ENCODE measurements at places on chromosomes 1 and 21.

- no peak for DNase-seq
These were observed 9.0 kb downstream of the CTSK start for GRCh38 chr1:150799089-150799488.

DNA sequence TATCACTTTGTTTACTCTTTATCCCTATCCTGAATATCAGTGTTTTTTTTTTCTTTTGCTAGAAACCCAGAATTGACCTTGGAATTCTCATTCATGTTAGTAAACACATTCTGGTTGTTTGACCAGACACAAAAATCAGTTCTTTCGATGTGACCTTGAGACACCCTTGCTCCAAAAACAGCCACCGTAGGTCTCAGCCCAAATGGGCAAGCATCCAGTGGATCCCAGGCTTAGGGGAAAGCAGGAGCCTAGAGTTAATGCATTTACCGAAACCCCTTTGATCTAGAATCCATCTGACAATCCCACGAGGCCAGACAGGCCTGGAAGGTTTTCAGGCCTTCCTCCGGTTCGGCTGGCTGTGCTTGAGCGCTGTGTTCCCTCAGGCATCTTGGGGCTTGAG is 47.6 kb downstream of the IRF2BP2 start:
- no peak for DNase-seq

DNA sequence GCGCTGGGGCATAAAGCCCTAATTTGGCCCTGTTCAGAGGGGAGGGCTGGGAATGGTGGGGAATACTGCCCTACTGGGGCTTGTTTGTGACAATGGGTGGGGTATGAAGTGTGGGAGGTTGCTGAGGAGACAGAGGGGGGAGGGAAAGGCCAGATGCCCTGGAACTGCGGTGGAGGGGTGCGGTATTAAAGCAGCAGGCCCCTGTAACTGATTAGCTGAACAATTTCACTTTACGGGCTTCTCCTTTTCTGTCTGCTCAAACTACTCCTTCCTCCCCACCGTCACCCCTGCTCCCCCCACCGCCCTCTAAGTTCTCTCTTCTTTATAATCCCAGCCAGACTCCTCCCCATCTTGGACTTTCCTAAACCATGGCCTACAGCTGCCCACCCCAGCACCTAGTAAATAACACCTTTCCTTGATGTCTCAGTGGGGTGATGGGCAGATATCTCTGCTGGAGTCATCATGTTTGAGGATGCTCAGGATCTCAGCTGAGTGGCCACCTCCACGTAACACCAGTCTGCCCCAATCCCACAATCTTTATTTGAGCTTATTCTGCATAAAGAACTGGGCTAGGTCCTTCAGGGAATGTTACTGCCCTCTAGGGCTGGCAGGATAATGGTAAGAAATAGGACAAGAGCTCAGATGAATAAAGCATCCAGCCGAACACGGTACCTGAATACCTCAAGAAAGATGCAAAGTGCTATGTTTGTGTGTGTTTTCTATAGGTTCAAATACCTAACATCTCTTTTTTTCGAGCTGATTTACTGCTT is 33.5 kb downstream of the XCL1 start:
- no peak for DNase-seq

- DNase-seq, result no peak
These were observed 16.9 kb downstream of the PCNX2 start for GRCh38 chr1:233278631-233279030.

DNA sequence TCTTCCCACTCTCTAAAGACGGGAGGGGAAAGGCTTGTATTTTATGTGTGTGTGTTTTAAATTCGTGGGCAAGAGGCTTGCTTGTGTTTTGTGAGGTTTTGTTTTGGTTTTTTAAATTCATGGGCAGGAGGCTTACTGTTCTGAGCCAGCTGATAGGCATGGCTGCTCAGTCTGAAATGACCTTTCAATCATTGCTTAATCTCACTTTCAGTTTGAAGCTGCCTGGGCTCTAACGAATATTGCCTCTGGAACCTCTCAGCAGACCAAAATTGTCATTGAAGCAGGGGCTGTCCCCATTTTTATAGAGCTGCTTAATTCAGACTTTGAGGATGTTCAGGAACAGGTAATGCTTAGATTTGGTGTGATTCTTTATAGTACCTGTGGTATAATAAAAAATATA is 20.3 kb upstream of the TXLNA start:
- no peak for DNase-seq

DNA sequence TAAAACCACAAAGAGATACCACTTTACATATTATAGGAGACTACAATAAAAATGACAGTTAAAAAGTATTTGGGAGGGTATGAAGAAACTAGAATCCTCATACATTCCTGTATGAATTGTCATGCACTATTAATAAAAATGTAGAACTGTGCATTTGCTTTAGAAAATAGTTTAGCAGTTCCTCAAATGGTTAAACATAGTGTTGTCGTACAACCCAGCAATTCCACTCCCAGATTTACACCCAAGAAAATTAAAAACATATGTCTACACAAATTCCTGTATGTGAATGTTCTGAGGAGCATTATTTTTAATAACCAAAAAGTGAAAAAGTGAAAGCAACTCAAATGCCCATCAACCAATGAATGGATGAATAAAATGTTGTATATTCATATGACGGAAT is 23.1 kb upstream of the PDE4B start:
- no peak for DNase-seq

GRCh38 chr1:95002540-95003432 is 70.0 kb downstream of the ALG14 start:
- peak; percentile 49 for DNase-seq

DNA sequence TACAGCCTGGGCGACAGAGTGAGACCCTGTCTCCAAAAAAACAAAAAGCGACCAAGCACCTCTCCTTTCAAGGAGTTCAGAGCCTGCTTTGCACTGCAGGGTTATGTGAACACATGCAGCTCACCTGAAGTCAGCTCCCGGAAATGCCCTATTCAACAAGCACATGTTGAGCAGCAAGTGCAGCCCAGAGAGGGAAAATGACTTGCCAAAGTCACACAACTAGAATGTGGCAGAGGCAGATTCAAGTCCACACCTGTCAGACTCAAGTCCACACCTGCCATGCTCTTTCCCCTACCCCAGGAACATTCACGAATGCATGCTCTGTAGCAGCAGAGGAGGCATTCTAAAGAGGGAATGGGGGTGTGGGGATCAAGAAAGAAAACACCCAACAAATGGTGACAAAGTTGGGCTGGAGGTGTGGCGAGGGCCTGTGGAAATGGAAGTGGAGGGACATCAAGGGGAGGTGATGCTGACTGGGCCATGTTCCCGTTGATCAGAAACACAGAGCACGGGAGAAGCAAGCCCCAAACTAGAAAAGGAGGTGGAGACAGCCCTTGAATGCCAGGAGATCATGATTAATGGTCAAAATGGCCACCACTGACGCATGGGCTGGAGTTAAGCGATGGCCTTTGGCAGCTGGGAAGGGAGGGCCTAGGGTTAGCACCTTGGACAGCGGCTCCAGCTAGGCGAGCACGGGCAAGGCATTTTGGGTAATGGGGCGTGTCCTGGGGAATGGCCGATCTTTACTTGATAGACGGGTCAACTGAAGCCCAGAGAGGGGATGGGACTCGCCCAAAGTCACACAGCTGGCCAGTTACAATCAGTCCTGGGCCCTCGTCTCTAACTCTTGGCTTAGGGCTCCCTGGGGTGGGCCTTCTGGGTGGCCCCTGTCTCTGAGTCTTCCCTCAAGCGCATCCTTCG is 21.5 kb downstream of the RAP1GAP start:
- DNase-seq, result no peak

- no peak for DNase-seq
These were observed 3.5 kb upstream of the AADACL4 start for GRCh38 chr1:12640237-12640957.

DNA sequence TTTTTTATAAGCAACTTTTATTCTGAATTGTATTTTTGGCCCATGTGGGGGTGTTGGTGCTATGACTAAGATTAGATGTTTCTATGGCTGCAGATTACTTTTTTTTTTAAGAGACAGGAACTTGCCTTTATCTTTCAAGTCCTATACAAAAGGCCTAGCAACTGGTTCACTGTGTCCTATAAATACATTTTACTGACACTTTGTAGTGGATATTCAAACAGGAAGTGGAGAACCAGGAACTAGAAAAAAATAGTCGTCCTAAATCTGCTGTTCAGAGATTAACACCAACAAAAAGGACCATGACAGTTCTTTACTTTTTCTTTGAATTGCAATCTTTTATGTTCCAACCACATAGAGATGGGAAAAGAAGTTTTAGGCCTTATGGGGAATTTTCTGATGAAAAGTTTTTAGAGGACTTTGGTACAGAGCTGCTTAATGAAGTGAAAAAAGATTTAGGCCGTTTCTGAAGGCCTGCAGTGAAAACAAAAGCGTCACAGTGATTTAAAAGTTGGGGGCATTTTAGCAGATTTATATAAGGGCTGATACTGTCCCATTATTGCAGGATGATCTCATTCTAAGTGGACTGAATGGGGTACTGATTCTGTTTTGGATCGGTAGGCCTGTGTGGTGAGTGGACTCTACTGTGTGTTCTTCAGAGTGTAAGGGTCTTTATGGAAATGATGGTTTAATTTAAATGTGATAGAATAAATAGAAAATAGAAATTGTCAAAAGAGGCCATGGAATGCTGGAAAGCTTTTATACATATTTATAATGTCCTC is 136.4 kb upstream of the DEPDC1 start:
- DNase-seq, result no peak

GRCh38 chr1:9888886-9889285 is 21.2 kb downstream of the CTNNBIP1 start:
- no peak for DNase-seq

GRCh38 chr1:152679459-152679858 is 4.4 kb downstream of the LCE2C start:
- DNase-seq, result no peak

DNA sequence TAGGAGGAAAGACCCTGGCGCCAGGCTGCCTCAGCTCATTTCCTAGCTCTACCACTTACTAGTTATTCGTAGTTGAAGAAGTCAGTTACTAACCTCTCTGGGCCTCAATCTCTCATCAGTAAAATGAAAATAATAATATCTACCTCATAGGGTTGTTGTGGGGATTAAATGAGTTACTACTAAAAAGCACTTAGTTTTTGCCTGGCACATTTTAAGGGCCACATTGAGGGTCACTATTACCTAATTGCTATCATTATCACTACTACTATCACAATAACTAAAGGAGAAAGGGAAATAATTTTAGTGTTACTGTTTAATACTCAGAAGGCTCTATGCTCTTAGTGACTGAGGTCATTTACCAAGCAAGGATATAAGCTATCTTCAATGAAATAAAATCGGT is 25.0 kb downstream of the TRIT1 start:
- DNase-seq, result no peak

DNA sequence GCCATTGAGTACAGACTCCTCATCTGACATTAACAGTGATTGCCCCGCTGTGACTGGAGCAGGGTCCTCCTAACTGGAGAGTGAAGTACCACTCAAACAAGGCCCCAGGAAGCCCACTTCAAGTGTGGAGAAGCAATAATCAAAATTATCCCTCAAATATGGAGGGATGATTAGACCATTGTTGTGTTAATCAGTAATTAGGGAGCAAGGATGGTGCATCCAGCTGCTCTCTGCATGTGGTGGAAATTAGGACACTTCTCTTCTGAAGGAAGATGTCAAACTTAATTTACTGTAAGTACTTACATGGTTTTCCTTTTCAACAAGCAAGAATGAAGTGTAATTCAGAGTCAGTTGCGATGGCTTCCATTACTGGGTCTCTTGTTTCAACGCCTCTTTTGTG is 3.4 kb upstream of the ZP4 start:
- DNase-seq, result no peak

- no peak for DNase-seq
These were observed 1.0 kb upstream of the NADK start for GRCh38 chr1:1779320-1779675.

DNA sequence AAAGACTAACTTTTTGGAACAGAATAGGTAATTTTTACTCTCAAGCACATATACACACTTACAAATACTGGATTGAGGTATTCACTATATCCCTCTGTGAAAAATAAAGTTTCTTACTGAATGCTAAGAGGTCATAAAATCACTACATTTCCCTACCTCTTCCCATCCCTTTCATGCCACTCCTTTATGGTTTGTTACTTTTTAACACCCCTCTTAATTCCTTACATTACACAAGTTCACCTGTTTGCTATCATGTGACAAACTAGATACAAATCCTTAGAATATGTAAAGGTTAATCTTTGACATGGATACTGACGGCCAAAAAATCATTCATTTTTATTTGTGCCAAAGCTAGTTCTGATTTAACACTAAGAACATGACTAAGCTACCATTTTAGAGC is 6.8 kb upstream of the DCAF6 start:
- DNase-seq, result no peak

DNA sequence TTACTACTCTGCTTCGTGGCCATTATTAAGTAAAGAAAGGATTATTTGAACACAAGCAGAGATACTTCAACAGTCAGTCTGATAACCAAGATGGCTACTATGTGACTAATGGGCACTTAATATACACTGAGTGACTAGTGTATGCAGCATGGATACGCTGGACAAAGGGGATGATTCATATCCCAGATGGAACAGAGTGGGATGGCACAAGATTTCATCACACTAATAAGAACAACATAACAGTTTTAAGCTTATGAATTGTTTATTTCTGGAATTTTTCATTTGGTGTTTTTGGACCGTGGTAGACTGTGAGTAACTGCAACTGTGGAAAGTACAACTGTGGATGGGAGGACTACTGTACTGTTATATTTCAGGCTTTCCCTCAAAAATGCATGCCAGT is 9.4 kb downstream of the ZCCHC17 start:
- DNase-seq, result no peak

DNA sequence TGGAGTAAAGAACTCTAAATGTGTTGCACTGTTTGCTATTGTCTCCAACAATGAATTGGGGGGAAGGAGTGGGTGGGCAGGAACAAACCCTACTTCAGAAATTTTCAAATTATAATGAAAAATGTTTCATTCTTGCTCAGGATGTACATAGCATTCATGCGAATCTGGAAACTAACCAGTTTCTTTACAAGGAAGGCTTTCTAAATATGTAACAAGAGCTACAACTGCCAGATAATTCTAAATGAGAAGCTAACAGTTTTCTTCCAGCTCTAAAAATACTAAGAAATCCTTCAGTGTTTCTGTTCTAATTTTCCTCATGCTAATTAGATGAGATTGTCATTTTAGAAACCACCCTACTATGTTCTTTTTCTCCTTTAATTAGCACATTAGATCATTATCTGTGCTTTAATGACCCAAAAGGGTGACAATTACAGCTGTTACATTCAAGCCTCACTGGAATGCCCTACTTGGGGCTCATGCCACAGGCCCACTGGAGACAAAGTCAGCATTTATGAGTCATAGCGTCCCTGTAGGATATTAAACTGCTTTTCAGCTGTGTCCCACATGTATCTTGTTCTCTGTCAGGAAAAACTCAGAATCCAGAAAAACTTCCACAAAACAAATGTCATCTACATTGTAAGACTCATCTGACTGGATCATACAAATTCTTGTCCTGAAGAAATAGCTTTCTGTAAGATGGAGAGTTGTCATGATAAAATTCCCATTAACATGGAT is 804.6 kb upstream of the CXADR start:
- DNase-seq, result no peak

GRCh38 chr1:6591222-6591621 is 11.4 kb downstream of the ZBTB48 start:
- no peak for DNase-seq

GRCh38 chr1:194358208-194358581 is 1171.8 kb upstream of the B3GALT2 start:
- DNase-seq, result no peak
